HCEC 1CT (cell line): ENCODE measurements at places on chromosomes 12 and 14.
A peak's percentile ranks its signal among the peaks of the same experiment; 100 is the strongest.

GRCh38 chr12:63841571-63841970, 2.9 kb upstream of the SRGAP1 start:
- DNase-seq = no peak

DNA sequence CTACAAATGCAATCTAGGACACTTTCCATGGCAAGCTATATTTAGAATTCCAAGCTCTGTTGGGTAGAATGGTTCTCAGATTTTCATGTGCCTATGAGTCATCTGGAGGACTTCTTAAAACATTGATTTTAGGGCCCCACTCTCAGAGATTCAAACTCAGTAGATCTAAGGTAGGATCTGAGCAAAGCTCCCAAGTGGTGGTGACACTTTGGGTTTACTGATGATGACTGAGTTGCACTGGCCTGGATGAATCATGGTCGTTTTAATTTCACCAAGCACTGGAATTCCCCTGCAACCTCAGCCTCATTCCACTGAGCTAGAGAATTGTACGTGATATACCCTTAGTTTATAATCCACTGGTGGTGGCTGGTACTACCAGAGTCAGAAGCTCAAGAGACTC, 86.5 kb downstream of the PPM1H start:
- DNase-seq = peak; percentile 68

GRCh38 chr12:90959538-90960139, 4.7 kb upstream of the CCER1 start:
- peak; percentile 51 for DNase-seq

DNA sequence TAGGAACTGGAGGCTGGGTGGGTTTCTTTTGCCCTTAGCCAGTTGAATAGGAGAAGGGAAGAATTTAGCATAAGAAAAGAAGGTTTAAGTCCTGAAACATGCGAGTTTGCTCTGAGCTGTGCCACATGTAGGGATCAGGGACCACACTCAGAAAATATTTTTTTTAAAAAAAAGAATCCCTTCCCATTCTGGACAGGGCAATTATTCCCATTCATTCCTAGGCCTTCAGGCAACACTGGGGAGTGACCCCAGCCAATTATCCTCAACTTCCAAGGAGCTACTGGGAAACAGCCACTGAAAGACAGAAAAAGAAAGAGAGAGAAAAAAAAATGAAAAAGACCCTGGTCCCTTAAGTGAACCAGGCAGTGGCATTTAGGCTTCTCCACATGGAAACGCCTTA, 115.1 kb downstream of the RIN3 start:
- no peak for DNase-seq

- no peak for DNase-seq
Measured at GRCh38 chr12:106308611-106309010, 6.1 kb downstream of the TCP11L2 start.
